ENCODE measurements at places on chromosomes 1 and 21.

GRCh38 chr1:30256911-30257310, 466.5 kb downstream of the MATN1 start:
- no peak for DNase-seq

GRCh38 chr1:201471772-201472171, 2.8 kb upstream of the PHLDA3 start:
- DNase-seq: no peak

- no peak for DNase-seq
These were observed 68.8 kb upstream of the SELENON start for GRCh38 chr1:25731148-25731547.

- no peak for DNase-seq
These were observed 12.0 kb upstream of the BGLAP start for GRCh38 chr1:156229809-156230472.

GRCh38 chr1:48066936-48067335, 69.8 kb upstream of the TRABD2B start:
- DNase-seq: no peak

DNA sequence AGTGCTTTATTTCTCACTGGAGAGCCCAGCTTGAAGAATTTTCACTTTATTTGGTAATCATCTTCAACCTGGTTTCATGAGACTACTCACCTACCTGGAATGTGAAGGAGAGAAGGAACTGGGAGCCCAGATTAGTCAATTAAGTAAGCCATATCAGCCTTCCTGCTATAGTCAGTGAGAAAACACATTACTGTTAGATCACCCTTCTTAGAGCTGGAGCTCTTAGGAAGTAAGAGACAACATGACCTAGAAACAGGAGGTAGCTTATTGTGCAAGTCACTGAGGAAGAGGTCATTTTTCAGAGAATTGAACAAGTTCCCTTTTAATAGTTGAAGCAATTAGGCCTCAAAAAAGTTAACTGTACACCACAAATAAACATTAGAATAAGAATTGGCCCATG, 49.2 kb upstream of the TEKT2 start:
- peak; percentile 24 for DNase-seq

- no peak for DNase-seq
These were observed 91.5 kb downstream of the KIF14 start for GRCh38 chr1:200528858-200529606.

- no peak for DNase-seq
These were observed 258.7 kb upstream of the DMRTA2 start for GRCh38 chr1:50681931-50682330.

- DNase-seq: peak; percentile 57
These were observed 21.6 kb downstream of the C2CD2 start for GRCh38 chr21:41932191-41932575.

Data from GM04503 (cell line).